ENCODE measurements at places on chromosomes 12 and 14.

DNA sequence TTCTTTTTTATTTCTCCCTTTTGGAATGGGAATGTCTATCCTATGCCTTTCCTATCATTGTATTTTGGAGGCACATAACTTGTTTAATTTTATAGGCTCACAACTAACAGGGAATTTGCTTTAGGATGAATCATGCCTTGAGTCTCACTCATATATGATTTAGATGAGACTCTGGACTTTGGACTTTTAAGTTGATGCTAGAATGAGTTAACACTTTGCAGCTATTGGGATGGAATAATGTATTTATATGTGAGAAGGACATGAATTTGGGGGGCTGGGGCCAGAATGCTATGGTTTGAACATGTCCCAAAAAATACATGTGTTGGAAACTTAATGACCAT lies 365.3 kb downstream of the ZFP36L1 start:
- no peak overlapping the region for H3K4me3 ChIP-seq
- H3K27me3 ChIP-seq, result no peaks in the 10 kb centered on the region
- H3K36me3 ChIP-seq, result no peaks in the 10 kb centered on the region
- no peak for DNase-seq

- H3K36me3 ChIP-seq, result no peaks in the 10 kb centered on the region
- H3K27ac ChIP-seq, result no peak overlapping the region
- no peak overlapping the region for H3K4me3 ChIP-seq
- DNase-seq, result no peak
- H3K4me1 ChIP-seq, result no peaks in the 10 kb centered on the region
- no peaks in the 10 kb centered on the region for H3K27me3 ChIP-seq
These were observed 9.7 kb upstream of the MAGOHB start for GRCh38 chr12:10623131-10623530.

GRCh38 chr14:77603654-77604255 lies 12.7 kb downstream of the SPTLC2 start:
- H3K27ac ChIP-seq, result no peak overlapping the region
- H3K4me3 ChIP-seq, result no peak overlapping the region
- no peaks in the 10 kb centered on the region for H3K27me3 ChIP-seq
- peak; percentile 56 for DNase-seq
- no peaks in the 10 kb centered on the region for H3K36me3 ChIP-seq

- H3K4me1 ChIP-seq, result no peaks in the 10 kb centered on the region
- H3K27me3 ChIP-seq, result no peaks in the 10 kb centered on the region
- no peak overlapping the region for H3K27ac ChIP-seq
- H3K4me3 ChIP-seq, result no peak overlapping the region
- no peak for DNase-seq
These were observed 293.2 kb downstream of the FOXN3 start for GRCh38 chr14:89123851-89124250.

DNA sequence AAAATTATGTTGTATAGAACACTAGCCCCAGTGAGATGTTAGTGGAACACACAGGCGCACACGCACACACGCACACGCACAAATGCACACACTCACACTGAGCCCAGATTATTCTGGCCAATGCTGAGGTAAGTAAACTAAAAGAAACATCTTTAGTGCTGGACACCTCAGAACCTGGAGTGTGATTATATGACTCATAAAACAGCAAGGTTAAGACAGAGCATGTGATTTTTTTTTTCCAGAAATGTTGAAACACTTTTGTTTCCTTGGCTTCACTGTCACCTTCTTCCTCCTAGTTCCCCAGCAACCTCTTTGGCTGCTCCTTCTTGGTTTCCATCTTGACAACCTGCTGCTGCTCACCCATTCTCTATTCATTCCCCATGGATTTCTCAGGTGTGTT lies 141.0 kb upstream of the ALG10B start:
- no peak overlapping the region for H3K27ac ChIP-seq
- H3K36me3 ChIP-seq, result no peaks in the 10 kb centered on the region
- no peak overlapping the region for H3K4me3 ChIP-seq

Data from psoas muscle (tissue), 8 donors.